Stimulated activated CD8-positive, alpha-beta memory T cell treated with anti-CD3 and anti-CD28 coated beads, Interleukin-12 subunit alpha, Interleukin-12 subunit beta, amount 100 ng/mL, for 1 hour (primary cell): ENCODE measurements at places on chromosomes 13 and 19.

- no peak for DNase-seq
These were observed 137.3 kb upstream of the SERP2 start for GRCh38 chr13:44236370-44236769.

DNA sequence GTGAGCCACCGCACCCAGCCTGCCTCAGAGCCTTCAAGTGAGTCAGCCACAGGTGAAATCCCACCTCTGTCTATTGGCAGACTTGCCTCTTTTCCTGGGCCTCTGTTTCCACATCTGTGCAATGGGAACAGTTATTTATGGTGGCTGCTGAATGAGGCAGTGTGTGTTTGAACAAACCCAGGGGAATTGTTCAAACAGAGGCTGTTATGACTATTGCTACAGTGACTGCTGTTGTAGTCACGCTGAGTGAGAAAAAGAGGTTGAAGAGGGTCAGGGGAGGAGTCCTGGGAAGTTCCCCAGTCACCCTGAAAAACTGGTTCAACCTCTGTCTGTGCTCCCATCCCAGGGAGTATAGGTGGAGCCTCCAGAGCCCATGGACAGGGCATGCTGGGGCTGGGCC, at the start of gene CEACAM19:
Gene CEACAM19 (plus strand): TSS at position 83 of the 400 bp plus-strand sequence. CDS start 450 bp downstream, outside the sequence.
- no peak for DNase-seq

DNA sequence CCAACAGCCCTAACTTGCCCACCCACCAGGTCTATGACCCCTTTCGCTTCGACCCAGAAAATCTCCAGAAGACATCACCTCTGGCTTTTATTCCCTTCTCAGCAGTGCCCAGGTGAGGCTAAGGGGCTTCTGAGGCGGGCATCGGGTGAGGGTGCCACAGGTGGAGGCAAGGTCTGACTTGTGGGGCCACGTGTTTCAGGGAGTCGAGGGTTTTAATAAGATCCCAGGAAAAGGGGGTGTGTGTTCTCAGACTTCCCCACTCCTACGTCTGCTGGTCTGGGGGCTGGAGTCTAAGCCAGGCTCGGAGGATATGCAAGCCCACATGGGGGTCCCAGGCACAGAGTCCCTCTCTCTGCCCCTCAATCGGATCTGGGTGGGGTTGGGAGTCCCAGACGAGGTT, 30.9 kb upstream of the CYP4F8 start:
- DNase-seq: no peak

- DNase-seq: no peak
These were observed 313.7 kb upstream of the ATXN8OS start for GRCh38 chr13:69793783-69794453.

DNA sequence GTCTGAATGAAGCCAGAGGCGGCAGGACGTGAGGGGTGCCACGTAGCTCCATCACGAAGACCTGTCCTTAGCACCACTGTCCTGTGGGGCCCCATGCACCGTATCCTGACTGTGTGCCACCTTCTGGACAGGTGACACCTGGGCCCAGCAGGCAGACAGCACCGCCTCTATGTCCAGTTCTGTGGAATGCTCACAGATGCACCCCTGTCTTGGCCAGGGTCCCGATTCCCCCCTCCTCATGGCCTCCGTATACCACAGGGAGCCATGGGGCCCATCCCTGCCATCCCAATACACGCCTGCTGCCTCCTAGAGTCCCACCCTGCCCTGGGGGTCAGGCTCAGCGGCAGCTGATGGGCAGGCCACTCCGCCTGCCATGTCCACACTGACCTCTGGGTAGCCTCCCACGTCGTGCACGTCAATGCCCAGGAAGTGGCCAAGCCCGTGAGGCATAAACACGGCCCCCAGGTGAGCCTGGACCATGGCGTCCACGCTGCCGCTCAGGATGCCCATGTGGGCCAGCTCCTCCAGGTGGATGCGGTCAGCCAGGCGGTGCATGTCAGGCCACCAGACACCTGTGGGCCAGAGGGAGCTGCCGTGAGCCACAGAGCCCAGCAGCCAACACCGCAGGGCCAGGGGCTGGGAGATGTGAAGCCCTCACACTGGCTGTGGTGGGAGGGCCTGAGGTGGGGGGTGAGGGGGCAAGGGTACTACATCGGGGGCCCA, 17.6 kb downstream of the CEBPG start:
- DNase-seq: no peak

- DNase-seq: no peak
These were observed 422 bp downstream of the ZNF71 start for GRCh38 chr19:56595548-56595899.

DNA sequence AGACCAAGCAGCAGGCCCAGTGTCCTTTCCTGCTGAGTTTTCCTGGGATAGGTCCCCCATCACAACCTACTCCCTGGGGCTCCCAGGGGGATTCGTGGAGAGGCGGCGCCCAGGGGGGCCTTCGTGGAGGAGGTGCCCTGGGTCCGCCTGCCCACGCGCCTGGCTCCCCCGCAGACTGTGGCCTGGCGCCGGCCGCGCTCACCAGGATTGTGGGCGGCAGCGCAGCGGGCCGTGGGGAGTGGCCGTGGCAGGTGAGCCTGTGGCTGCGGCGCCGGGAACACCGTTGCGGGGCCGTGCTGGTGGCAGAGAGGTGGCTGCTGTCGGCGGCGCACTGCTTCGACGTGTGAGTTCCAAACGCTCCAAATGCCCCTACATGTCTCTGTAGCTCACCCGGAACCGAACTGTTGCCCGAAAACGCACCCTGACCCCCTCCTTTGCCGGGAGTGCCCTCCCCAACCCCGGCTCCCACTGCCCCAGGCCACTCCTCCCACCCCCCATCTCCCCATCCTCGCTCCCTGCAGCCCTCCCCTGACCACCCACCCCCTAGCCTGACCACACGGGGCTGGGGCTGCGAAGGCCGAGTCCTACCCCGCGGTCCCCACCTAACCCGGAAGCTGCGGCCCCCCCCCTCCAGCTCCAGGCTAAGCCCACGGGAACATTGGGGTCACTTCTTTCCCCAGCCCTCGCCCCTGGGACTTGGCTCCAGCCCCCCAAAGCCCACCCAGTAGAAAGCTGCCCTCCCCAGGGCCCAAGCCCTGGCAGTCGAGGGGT, 3.3 kb downstream of the TIMM13 start:
- DNase-seq: no peak

DNA sequence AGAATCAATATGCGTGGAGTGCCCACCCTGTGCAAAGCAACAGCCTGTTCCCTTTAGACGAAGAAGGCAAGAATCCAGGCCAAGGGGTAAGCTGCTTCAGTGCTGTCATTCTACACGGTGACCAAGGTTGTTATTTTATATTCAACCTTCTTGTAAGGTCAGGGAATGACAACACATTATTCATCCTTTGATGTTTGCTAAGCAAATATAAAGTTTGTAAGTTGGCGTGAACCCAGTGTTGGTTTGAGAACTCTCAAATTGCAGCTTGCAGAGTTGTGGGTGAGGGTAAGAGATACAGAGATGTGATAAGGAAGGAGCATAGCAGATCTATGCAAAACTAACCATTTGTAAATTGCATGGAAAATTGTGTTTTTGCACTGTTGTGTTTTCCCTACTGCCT, 436.7 kb downstream of the FGF9 start:
- no peak for DNase-seq

- no peak for DNase-seq
These were observed 27.1 kb downstream of the ELAVL1 start for GRCh38 chr19:7978179-7978825.

DNA sequence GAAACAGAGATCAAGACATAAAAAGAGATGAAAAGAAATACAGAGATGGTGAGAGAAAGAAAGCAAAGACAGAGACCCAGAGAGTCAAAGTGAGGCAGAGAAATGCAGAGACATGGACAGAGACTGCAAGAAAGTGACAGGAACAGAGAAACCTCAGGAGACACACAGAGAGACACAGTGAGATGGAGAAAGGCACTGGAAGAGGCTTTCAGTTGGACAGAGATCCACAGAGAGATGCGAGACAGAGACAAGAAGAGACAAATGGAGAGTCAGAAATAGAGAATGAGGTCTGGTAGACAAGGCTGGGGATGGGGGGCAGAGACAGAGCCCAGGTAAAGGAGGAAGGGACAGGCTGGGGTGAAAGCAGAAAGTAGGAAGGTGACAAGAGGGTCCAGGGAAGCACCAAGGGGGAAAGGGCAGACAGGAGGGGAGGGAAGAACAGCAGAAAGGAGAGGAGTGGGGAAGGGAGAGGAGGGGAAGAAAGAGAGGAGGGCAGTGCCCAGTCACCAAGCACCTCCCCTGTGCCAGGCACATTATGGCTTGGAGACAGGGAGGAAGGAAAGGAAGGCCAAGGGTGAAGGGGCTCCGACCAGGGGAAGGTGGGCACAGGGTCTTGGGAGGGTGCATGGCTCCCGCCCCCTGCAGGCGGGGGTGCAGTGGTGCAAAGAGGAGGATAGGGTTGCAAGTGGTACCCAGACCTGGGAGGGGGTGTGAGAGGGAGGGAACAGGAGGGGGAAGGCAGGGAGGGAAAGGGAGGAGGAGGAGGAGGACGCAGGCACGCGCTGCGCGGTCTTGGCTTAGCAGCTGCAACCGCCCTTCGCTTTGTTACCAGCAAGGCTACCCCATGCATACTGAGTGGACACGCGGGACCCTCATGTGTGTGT, 38.4 kb downstream of the DEDD2 start:
- DNase-seq: no peak

GRCh38 chr13:42100960-42101359, 52.5 kb downstream of the DGKH start:
- DNase-seq: no peak

GRCh38 chr13:82833923-82834322, 1048.4 kb downstream of the SLITRK1 start:
- DNase-seq: no peak
